NCI-H774 (cell line): ENCODE measurements at places on chromosomes 6 and 20.

DNA sequence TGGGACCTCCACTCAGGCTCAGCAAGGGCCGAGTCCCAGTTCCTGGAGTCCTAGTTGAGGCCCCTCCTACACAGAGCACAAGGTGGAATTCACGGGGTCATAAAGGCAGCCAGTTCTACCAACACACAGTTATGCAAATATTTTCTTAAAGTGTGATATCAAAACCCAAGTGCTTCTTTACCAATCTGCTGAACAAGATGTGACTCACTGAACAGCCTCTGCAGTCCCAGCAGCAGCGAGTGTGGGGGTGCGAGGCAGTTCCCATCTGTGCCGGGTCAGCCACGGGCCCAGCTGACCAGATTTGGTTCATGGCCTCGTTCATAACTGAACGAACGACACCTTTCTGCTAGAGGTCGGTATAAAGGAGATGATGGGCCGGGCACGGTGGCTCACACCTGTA lies 4.5 kb upstream of the TCEA2 start:
- no peak for DNase-seq

GRCh38 chr6:24775520-24776058 lies 852 bp downstream of the GMNN start:
- no peak for DNase-seq

DNA sequence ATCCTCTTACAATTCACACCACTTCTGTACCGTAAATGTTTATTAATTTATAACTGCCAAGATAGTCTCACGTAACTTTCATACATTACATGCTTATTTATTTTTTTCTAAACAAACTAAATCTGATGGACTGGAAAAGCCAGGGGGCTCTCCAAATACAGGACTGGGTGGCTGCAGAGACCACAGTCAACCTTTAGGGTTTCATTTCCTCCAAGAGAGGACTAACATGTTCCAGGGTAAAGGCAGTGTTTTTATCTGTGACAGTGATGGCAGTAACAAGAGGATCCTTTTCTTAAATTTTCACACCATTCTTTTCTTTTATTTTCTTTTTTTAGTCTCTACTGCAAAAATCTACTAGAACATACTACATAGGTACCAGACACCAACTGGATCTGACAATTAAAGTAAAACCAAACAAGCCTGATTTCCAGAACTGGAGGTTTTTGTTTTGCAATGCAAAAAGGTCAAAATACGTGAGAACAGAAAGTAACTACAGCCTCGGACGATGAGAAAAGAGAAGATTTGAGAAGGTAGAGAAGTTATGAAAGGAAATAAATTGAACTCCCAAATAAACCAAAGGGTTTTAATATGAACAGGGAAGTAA lies 1.2 kb downstream of the LMBRD1 start:
- no peak for DNase-seq

- DNase-seq, result no peak
These were observed 309.4 kb downstream of the ZNF217 start for GRCh38 chr20:53284256-53284655.

GRCh38 chr6:29924731-29925130 lies 17.6 kb upstream of the HLA-A start:
- DNase-seq, result no peak

GRCh38 chr20:38108986-38109541 lies 56.0 kb downstream of the TGM2 start:
- no peak for DNase-seq

- DNase-seq, result no peak
These were observed 89.0 kb upstream of the DTNBP1 start for GRCh38 chr6:15751721-15752350.

DNA sequence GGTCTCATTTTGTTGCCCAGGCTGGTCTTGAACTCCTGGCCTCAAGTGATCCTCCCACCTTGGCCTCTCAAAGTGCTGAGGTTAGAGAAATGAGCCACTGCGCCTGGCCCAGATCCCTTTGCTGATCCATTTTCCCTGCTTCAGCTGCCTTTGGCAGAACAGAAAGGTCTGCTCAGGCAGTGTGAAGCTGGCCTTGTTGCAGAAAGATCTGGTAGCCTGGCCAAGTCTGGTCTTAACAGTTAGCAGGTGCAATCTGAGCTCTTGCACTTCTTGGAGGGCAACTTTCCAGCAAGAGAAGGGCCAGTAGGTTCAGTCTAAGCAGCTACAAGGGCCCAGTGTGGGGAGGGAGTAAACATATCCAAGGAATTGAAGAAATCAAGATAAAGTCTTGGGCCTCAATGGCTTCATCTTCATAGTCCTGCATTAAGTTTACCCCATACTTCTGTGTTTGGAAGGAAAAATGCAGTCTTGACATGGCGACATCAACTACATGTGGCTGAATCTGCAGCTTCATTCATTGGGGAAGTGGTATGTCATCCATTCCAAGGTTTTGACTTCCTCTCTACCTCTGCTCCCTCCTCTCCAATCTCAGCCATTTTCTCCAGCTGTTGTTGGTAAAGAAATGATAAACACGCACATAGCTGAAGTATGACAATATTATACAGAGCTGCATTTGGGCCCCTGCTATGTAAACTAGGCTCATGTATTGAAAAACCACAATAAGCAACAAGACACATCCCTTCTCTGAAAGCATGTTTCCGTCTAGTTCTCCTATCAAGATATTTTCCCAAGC lies 39.0 kb upstream of the NEDD9 start:
- no peak for DNase-seq

DNA sequence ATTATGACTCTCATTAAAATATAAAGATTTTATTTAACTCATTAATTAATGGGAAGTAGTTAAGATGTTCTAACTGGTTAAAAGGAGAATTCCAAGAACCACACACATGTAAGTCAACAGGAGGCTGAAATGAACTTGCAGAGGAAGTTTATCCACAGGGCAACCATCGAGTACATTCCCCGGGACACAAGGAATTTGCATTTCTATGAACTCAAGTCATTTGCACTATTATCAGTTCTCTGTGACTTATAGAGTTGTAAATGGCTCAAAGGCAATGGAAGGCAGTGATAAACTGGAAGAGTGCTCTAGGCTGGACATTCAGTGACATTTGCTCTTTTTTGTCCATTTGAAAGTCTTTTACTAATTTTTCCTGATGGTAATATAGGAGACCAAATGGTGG lies 97.4 kb downstream of the SNX5 start:
- no peak for DNase-seq

DNA sequence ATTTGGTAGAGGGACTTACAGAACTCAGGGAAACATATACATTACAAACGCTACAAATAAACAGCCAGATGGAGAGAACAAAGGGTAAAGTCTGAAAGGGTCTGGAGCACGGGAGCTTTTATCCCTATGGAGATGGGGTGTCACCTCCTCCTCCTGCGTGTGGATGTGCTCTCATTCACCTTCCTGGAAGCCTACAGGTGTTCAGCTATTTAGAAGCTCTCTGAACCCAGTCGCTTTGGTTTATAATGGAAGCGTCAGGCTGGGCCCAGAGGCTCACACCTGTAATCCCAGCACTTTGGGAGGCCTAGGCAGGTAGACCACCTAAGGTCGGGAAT lies 17.7 kb upstream of the ITCH start:
- DNase-seq, result no peak

DNA sequence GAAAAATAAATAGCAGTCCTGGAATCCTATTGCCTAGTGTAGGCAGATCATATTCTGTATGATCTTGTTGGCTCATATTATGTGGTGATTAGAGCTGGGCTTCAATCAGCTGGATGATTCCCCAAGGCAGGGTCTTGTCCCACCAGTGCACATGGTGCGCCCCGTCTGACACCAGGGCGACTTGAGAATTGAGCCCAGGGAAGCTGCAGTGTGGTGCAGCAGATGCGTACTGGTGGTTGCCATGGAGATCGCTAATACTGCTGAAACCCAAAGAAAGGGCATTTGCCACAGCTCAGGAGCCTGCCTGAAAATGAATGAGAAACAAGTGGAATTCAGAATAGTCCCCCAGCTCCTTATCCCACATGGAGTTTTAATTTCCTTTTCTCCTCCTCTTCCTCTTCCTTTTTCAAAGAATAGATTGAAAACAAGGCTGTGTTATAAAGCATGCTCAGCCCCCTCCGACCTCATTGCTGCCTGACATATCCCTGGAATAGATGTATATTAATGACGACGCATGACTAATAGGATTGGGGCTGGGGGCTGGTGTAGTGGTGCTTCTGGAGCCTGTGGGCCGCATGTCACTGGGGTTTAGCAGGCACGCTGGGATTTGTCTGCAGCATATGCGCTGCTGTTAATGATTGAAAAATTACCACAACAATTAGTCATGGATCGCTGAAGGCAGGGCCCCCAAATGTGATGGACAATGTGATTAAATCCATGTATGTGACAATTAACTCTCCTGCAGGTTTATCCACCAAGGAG lies 210.5 kb downstream of the FARS2 start:
- DNase-seq, result peak; percentile 48

- DNase-seq, result no peak
These were observed 2.1 kb upstream of the ZBTB2 start for GRCh38 chr6:151393410-151393809.

DNA sequence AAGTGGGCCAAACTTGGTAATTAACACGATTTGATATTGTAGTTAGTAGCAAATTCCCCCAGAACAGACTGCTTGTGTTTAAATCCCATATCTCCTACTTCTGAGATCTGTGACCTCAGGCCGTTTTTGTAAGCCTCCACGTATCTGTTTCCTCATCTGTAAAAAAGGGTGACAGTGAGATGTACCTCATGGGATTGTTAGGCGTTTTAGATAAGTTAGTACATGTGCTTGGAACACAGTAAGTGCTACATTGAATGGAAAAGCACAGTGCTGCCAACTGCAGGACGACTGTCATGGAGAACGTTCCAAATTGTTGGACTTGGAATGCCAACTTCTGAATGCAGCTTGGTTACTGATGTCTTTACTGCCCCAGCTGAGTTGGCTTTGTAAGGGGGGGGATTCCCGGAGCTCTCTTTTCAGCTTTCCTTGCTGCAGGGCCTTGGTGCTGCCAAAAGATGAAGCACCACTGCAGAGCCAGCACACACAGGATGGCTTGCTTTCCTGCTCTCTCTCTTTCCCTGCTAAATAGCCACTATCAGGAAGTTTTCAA lies 108.6 kb downstream of the OPN5 start:
- DNase-seq, result no peak

DNA sequence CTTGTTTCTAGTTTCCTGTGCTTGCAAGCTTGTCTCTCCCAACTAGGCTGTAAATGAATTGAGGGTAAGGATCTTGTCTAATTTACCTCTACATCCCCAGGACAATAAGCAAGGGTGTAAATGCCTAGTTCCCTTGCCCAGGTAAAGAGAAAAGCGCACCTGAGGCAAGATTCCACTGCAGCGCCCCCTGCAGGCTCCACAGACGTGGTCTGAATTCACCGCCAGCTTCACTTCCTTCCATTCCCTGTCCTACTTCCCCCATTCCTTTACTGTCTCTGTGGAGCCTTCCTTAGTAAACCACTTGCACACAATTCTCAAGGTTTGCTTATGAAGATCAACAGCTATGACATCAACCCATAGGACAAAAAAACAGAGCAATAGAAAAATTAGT lies 42.3 kb downstream of the ANKEF1 start:
- DNase-seq, result no peak

DNA sequence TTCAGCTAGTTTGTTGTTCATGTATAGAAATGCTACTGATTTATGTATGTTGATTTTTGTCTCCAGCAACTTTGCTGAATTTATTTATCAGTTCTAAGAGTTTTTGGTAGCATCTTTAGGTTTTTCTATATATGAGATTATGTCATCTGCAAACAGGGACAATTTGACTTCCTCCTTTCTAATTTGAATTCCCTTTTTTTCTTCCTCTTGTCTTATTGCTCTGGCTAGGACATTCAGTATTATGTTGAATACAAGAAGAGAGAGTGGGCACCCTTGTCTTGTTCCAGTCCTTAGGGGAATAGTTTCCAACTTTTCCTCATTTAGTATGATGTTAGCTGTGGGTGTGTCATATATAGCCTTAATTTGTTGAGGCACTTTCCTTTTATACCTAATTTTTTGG lies 58.2 kb downstream of the CDH26 start:
- DNase-seq, result no peak

GRCh38 chr6:119742188-119742803 lies 392.7 kb upstream of the MAN1A1 start:
- peak; percentile 30 for DNase-seq

- peak; percentile 92 for DNase-seq
These were observed 334.1 kb downstream of the BCKDHB start for GRCh38 chr6:80440496-80441115.

DNA sequence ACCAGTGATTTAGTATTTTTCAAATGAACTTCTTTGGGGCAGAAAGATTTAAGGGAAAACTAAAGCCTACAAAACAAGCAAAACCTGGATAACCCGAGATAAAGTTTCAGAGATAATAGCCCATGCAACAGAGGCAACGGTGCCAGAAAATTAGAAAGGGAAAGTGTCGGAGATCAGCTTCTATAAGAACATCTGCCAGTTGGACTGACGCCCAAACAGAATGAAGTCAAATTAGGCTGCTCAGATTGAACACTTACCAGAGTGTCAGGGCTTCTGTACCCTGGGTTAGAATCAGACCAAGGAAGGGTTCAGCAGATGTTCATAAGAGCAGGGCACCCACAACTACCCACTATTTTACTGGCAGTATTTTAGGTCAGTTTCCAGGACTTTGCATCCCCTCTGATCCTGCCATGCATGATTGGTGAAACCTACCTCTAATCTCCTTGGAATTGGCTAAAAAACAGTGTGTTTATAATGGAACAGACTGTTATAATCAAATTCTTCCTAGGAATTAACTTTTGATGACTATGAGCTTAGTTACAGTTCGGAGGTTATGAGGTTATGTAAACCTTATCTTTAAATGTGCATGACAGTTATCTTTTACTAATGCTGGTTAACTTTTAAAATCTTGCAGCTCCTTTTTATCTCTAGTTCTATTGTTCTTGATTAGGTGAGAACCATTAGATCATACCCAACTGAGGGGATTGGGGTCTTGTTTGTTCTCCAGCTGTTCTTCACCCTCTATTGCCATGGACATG lies 13.1 kb downstream of the BMP2 start:
- DNase-seq, result no peak

DNA sequence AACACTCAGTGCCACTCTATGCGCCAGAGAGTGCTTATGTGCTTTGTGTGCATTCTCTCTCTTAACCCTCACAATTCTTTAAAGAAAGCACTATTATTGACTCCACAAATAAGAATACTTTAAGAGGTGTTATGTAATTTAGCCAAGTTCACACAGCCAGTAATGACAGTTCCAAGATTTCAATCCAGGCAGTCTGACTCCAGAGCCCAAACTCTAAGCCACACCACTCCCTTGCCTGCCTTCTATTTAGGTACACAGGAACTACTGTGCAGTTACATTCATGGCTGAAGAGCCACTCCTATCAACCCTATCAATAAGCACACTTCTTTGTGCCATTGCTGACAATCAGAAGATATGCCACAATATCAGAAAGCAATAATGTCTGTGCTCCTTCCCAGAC lies 93.3 kb downstream of the PTPRK start:
- no peak for DNase-seq

- no peak for DNase-seq
These were observed 71.5 kb downstream of the BTBD3 start for GRCh38 chr20:11989018-11989771.

- peak; percentile 18 for DNase-seq
These were observed 224.5 kb downstream of the GMDS start for GRCh38 chr6:2020909-2021308.

DNA sequence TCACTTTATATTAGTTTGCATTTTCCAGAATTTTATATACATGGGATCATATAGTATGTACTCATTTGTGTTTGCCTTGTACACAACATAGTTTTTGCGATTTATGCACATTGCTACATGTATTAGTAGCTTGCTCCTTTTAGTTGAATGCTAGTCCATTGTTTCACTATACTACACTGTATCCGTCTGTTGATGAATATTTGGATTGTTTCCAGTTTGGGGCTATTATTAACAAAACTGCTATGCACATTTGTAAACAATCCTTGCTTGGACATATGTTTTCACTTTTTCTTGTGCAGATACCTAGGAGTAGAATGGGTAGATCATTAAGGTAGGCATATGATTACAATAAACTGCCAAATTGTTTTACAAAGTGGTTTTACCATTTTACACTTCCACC lies 3.9 kb upstream of the LRRC1 start:
- no peak for DNase-seq
